AG10803 (cell line): ENCODE measurements at places on chromosomes 7 and 10.

- DNase-seq, result no peak
Measured at GRCh38 chr10:132820056-132820455, 34.1 kb upstream of the NKX6-2 start.

DNA sequence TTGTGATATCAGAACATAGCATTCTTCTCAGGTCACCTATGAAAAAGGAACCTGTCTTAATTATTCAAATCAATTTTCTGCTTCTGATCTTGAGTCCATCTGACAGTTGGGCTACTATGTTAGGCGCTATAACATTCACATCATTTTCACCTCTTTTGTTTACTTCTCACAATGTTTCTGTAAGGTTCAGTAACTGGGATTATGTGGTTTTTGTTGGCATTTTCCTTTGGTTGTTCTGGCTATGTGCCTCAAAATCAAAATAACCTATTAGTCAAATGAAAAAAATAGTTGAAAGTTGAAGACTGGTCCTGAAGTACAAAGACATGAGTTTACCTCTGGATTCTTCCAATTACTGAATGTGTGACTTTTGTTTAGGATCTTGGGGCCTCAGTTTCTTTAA, 221.3 kb upstream of the SMIM30 start:
- DNase-seq, result no peak

- DNase-seq, result no peak
Measured at GRCh38 chr10:34687434-34688210, 127.5 kb downstream of the PARD3 start.

DNA sequence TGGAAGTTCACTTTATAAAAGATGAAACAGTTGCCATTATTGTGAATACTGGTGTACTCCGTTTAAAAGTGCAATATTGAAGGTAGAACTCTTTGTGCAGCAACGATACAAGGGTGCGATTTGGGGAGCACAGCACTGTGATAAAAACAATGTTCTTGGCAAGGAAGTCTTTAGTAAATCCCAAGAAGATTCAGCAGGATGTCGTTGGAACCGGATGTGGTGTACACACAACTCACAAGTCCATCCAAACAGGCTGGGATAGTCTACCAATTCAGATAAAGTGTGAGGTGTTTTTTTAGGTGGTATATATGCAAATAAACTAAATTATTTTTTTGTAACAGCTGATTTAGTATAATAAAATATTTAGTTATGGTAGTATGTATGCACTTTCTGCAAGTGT, 46.7 kb downstream of the ZNF777 start:
- DNase-seq, result no peak

DNA sequence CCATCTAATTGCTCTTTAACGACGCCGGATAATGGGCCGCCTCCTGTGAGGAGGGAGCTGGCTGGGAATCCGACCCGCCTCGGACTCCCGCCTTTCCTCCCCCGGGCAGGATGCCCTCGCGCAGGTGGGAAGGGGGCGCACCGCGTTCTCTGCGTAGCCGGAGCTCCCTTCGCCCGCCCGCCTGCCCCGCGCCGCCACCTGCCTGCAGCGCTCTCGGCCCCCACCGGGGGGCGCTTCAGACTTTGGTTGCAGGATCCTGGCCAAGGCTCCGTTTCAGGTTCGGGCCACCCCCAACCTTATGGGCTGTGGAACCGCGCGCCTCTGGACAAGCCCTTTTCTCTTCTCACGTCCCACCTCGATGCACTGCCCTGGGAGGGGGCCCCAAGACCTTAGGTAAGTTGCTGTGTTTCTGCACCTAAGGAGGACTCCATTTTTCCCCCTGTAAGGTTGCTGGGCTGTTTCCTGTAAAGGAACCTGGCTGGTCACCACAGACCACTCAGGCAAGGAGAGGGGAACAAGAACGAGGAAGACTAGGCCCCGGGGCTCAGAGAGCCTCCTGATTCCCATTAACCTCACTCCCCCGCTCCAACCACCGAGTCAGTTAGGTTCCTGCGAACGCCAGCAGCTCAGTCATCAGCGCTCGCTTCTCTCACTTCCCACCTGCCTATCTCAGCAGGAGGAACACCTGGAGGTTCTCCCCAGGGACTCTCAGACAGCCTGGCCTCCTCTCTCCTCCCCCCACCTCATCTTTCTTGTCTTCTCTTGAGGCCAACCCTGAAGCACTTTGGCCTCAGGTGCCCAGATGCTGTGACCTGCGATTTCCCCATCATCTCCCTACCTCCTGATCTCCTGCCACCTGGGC, 11.3 kb upstream of the KAZALD1 start:
- DNase-seq, result peak; percentile 34

DNA sequence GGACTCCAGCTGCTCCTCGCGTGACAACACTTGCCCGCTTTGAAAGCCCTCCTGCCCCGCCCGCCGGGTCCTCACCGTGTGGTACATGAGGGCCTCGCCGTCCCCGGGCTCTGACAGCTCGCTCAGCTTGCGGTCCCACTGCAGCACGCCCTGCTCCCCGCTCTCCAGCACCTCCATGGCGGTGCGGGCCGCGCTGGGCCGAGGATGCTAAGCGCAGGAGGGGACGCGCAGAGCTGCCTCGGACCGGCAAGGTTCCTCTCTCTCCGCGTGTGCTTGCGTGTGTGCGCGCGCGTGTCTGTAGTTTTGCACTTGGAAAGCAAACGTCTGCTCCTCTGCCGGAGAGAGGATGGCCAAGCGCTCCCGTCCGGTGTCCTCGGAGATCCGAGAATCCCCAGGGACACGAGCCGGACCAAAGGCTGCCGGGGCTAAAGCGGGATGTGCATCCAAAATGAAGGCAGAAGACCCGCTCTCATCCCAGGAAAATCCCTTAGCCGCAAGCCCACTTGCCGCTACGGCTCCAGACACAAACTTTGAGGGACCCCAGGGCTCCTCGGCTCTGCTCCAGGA, at the start of gene CREB3L2:
Gene CREB3L2 (minus strand): TSS at position 558 of the 567 bp plus-strand sequence. CDS start 381 bp downstream, at position 177.
- DNase-seq, result peak; percentile 73

DNA sequence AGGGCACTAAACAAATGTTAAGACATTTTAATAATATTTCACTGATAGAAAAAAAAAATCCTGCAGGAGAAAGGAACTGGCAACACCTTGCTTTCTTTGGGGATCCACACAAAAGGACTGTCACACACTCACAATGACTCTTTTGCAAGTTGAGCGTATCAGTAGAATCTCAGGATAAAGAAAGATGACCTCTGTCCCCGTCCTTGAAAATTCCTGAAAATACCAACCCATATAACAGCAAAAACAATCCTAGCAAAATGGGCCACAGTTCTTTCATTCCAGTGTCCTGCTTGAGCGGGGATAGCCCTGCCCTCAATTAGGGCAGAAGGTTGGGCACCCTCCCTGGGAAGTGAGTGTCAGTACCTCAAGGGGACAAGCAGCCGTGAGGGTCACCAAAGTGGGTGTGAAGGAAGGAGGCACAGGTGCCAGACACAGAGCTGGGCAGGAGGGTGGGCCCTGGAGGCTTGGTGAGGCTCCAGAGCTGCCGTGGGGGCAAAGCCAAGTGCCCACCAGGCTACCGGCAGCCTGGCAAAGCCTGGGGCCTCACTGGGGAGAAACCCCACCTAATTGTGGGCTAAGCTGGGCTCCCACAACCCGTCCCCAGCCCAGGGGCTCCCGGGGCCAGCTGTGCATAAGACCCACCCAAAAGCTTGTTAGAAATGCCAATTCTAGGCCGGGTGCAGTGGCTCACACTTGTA, 2.8 kb downstream of the WDR86 start:
- DNase-seq, result no peak

- no peak for DNase-seq
Measured at GRCh38 chr7:155951554-155952158, 139.4 kb upstream of the SHH start.
